T-helper 17 cell (primary cell): ENCODE measurements at places on chromosomes 4 and X. TPM values are rescaled to one million over a fixed set of nuclear protein-coding genes. Genes with fewer than 3 reads are reported as not detected.

DNA sequence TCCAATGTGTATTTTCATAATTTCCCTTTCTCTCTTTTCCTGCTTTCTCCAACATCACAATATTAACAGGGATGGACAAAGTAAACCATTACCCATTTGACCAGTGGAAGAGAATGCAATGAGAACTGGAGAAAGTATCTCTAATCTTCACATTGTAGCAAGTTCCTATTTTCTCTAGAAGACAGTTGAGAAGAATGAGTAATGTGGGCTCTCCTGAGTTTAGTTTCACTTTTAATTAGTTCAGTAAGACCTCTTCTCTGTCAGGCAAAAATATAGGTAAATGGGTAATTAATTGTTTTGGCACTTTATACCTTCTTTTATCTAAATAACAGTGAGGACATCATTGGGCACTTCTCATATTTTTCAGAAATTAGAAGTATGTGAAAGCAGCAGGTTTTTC is 602.0 kb downstream of the GLUD2 start:
- no peaks in the 10 kb centered on the region for H3K27me3 ChIP-seq
- H3K4me3 ChIP-seq: no peak overlapping the region
- no peaks in the 10 kb centered on the region for H3K4me1 ChIP-seq
- no peaks in the 10 kb centered on the region for H3K36me3 ChIP-seq
- H3K27ac ChIP-seq: no peak overlapping the region

DNA sequence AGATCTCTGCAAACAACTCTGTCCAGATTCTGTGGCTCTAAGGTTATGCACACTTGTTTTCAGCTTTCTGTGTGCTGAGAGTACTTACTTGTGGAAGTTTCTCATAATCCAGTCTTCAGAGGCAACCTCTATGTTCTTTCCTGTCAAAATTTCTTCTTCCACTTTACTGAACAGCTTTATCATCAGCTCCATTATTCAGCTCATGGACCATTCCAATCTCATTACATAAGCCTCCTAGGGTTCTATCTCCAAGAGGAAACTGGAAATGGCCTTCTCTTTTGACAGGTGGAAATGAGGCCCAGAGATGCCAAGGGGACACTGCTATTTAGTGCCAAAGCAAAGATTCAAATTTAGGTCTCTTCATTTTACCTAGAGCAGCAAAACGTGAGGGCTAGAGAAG is 61.3 kb downstream of the CHRDL1 start:
- H3K4me3 ChIP-seq: no peak overlapping the region
- no peaks in the 10 kb centered on the region for H3K27me3 ChIP-seq
- DNase-seq: no peak
- H3K36me3 ChIP-seq: no peaks in the 10 kb centered on the region
- H3K27ac ChIP-seq: no peak overlapping the region
- H3K4me1 ChIP-seq: no peaks in the 10 kb centered on the region

PABPC1L2B gene
- total RNA-seq: not detected

DMRTC1 gene
- total RNA-seq: not detected

GRCh38 chr4:186015212-186015817 is 53.6 kb upstream of the TLR3 start:
- peaks cover 2% of the 10 kb centered on the region for H3K36me3 ChIP-seq
- peaks cover 46% of the 10 kb centered on the region for H3K27me3 ChIP-seq
- H3K27ac ChIP-seq: no peak overlapping the region
- H3K4me1 ChIP-seq: no peaks in the 10 kb centered on the region
- H3K4me3 ChIP-seq: no peak overlapping the region
- no peak for DNase-seq

WNK3 gene
- 0.15 TPM for total RNA-seq

HMX1 gene
- total RNA-seq: not detected

MORC4 gene
- 7.6 TPM for total RNA-seq

- no peak for DNase-seq
- H3K4me1 ChIP-seq: no peaks in the 10 kb centered on the region
Measured at GRCh38 chr4:89754531-89754930, 82.4 kb downstream of the SNCA start.

NAP1L3 gene
- 3.9 TPM for total RNA-seq
